Stimulated activated CD4-positive, alpha-beta T cell treated with anti-CD3 and anti-CD28 coated beads, Interleukin-4, amount 100 ng/mL, for 24 hours (primary cell): ENCODE measurements at places on chromosomes 5 and 9.

DNA sequence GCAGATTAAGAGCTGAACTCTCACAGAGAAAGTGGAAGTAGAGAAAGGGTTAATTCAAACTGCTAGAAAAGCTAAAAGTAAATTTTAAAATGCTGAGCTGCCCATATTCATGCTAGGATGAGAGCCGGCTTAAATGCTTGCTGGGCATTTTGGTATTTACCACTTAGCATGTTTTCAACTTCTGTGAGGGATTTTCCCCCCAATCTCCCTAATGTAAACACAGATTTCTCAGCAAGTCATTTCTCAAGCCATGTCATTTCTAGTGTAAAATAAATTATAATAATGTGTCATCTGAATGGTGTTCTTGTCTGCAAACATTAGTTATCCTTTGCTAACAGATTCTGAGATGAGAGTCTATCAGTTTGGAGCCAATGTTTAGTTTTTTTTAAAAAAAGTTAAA is 22.3 kb downstream of the RPS23 start:
- DNase-seq = no peak

- DNase-seq = no peak
These were observed 43.6 kb downstream of the NR3C1 start for GRCh38 chr5:143359869-143360268.

DNA sequence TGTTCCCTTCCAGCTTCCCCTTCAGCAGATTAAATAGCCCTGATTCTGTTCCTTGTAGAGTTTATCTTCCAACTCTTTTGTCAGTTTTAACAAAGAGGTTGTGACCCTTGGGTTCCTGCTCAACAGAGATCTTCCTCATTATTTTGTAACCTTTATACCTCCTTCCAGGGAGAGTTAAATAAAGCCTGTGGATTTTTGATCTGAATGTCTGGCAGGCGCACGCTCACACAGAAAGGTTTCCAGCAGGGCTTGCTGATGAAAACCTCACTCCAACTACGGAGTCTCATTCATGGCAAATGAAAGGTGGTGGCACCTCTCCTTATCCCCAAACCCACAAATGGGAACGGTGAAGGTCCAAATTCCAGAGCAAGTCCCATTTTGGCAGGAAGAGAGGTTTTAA is 129.0 kb downstream of the SREK1 start:
- DNase-seq = no peak

DNA sequence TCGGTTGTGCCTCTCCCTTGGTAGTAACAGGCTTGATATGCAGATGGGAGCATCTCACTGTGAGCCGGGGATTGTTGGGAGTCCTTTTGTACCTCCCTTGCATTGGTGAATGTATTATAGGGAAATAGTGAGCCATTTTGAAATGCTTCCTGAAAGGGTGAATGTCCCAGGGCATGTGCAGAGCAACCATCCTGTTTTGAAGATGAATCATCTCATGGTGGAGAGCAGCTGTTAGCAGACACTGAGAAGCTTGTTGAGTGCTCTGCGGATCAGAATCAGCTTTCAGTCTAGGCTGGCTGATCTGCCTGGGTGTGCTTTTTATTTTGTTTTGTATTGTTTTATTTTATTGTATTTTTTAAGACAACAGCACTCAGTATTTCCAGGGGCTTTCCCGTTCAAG is 29.7 kb downstream of the SLC36A1 start:
- no peak for DNase-seq

GRCh38 chr9:136531904-136532798 is 13.7 kb downstream of the NOTCH1 start:
- DNase-seq = peak; percentile 27

- no peak for DNase-seq
These were observed 210.3 kb downstream of the FANCC start for GRCh38 chr9:95107001-95107749.

GRCh38 chr5:10111571-10111970 is 138.1 kb downstream of the ATPSCKMT start:
- DNase-seq = no peak

DNA sequence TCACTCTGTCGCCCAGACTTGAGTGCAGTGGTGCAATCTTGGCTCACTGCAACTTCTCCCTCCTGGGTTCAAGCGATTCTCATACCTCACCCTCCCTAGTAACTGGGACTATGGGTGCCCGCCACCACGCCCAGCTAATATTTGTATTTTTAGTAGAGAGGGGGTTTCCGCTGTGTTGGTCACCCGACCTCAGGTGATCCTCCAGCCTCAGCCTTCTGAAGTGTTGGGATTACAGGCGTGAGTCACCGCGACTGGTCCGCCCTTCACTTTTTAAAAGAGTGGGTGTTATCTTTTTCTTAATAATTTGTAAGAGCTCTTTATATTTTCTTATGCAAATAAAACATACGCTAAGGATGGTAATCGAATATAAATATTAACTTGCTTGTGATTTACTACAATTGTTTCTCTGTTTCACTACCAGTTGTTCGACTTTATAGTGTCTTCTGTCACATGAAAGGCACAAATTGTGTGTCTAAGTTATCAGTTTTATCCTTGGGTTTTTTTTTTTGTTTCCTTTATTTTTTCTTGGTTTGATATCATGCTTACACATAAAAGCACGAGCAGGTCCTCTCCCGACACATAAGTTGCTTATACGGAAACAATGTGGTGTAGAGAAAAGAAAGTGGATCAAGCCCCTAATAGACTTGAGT is 1.9 kb upstream of the GPBP1 start:
- peak; percentile 38 for DNase-seq

GRCh38 chr9:135565141-135565628 is 3.6 kb downstream of the PAEP start:
- no peak for DNase-seq

GRCh38 chr5:113546703-113547183 is 33.2 kb downstream of the YTHDC2 start:
- DNase-seq = no peak

DNA sequence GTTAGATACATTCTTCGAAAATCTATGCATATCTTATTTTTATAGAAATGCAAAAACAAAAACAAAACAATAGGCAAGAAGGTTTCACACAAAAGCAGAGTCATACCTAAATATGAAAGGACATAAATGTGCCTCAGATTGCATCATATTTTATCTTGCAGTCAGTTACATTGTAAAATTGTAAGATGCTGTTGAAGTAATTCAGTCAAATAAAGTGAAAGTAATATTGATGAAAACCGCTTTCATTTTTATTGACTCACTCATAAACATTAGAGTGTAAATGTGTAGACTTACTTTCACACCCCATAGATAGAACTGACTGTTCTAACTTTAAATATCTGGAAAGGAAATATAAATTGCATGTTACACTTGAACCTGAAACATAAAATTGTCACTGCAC is 931.5 kb upstream of the NUDT12 start:
- DNase-seq = no peak

GRCh38 chr5:111927191-111927590 is 170.2 kb upstream of the NREP start:
- no peak for DNase-seq

DNA sequence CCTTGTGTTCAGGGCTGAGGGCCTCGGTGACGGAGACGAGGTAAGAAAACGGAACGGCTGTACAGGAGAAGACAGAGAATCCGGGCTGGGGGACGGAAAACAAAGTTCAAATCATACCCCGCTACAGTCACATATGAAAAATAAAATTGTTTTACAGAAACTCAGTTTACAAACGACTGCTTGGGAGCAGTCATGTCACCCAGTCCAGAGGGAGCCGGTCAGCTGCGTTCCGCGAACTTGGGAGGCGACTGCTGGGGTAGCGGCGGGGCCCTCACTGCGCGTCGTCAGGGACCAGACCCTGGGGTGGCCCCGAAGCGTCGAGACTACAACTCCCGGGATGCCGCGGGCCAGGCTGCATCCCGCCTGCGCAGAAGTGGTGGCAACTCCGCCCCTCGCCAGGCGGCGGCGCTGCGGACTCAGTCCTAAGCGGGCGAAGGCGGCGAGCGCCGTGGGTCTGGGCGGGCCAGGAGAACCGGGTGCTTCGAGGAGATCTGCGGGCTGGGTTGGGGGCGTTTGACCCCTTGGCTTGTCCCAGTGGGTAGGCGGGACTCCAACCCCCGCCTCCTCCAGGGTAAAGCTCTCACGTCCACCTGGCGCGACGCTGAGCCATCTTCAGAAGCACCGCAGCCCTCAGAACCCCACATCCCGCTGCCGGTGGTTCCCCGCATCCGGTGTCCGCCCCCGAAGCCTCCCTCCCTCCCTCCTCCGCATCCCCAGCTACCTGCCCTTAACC is 4.0 kb downstream of the SIT1 start:
- peak; percentile 91 for DNase-seq

DNA sequence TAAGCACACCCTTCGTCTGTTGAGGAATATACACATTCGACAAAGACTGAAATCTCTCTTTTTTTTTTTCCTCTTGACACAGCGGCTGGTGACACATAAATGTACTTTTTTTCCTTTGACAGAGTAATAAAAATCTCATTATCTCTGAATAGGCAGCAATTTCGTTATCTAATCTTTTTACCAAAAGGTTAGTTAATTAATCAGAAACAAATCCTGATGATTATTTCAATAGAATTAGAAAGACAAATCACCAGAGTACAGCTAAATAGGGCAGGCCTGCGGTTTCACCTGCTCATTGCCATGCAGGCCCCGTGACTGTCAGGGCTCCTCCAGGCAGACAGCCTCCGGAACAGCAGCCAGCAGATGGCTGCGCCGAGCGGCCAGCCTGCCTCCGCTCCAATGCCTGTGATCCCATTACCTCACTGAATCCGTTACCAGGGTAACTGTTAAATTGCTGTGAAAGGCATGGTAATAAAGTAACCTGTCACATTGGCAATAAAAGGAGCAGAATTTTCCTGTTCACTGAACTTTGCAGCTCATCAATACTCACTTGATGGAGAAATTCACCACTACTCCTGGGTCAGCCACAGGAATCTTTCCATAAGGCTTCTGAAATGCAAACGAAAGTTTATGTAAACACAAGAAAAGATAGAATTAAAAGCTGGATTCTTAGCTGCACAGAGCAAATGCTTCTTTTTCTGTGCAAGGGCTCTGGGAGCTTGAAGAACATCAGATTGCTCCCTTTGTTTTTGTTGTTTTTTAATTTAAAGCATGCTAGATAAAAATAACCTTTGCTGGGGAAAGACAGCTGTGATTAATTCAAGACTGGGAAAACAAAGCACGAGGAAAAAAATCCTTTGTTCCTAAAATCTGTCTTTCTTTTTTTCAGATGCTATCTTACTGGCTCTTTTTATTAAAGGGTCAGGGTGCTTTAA is 666.4 kb upstream of the ZNF608 start:
- no peak for DNase-seq

DNA sequence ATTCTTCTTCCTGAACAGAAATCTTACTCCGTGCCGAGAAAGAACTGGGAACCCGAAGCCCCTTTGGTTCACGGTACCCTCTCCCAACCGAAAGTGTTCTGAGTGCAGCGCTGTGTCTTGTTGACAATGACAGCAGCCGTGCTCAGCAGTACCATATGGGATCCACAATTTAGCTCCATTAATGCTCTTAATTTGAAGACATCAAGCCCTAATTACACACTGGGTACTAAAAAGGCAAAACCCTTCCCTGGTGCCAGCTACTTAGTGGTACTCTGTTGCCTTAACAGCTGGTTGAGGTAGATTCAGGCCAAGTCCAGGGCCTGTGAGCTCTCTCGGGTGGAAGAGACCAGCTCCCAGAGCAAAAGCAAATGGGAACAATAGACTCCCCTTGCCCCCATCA is 24.5 kb downstream of the DDX31 start:
- DNase-seq = no peak

DNA sequence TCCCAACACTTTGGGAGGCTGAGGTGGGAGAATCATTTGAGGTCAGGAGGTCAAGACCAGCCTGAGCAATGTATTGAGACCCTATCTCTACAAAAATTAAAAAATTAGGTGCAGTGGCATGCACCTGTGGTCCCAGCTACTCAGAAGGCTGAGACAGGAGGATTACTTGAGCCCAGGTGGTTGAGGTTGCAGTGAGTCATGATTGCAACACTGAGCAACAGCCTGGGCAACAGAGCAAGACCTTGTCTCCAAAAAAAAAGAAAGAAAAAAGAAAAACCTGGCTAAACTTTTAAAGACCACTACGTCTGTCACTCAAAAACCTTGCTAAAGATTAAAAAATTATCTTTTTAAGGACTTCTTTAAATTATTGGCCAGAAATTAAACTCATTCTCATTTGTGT is 59.8 kb upstream of the ABCA1 start:
- DNase-seq = no peak

DNA sequence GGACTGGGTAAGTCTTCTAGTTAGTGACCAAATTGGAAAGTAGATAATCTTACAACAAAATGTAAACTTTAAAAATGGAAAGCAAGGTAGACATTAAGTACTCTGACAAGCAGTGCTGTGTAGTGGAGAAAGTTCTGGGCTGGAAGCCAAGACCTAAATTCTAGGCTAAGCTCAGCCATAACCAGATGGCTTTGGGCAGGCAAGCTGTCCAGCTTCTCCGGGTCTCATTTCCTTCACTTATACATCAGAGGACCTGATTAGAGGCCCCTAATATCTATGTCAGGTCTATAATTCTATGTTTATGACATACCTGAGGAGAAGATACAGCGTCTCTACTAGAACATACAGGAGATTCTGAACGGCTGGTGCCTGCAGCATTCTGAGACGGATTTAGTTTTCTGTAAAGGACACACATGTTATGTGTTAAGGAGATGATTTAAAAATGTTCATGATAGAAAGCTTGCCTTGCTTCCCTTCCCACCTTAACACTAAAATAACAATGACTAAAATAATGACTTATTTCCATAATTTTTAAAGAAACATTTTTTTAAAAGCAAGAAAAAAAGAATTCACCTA is 61.2 kb downstream of the ELL2 start:
- no peak for DNase-seq

DNA sequence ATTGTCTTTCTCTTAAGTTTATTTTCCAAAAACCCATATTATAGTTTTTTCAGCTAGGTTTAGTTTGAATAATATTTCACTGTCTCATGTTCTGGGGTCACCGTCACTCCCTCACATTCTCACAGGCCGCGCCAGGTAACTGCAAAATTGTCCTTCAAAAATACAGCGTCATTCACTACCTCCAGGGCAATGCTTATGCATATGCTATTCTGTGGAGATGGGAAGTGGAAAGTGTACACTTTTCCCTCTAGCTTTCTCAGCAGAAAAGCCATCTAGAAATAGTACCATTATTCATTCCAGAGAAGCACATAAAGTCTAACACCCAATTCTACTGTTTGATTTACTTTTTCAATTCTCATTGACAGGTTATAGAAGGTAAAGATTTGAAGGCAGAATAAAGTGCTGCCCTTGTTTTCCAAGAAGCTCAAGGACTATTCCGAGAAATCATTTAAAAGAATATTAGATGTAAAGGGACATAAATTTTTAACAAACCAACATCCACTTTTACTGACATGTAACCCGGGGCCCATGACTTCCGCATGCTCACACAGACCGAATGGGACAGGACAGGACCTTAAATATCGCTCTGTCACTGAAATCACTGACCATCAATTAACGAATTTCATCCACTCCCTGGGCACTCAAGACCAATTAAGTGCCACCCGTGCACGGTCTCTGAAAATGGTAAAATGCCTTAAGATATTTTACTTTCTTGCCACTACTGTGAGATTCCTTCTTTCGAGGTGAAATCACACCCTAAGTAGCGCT is 720 bp downstream of the NUDT12 start:
- no peak for DNase-seq
